ENCODE measurements at places on chromosomes 5 and 9.

DNA sequence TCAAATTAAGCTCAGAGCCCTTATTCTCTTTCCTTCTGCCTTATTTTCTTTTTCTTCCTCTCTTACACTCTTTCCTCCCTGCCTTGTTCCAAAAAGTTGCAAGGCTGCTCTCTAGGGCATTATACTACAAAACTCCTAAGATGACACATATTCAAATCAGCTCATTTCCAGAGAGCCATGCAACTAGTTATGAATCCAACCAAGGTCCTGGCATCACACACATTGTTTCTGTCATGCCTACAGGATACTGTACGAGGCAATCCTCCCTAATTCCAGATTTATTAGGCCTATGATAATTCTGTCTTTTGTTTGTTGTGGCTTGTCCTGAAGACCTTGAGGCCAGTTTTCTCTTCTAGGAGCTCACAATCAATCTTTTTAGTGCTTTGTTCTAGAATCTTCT, 87.0 kb upstream of the TBCA start:
- no peak for DNase-seq

DNA sequence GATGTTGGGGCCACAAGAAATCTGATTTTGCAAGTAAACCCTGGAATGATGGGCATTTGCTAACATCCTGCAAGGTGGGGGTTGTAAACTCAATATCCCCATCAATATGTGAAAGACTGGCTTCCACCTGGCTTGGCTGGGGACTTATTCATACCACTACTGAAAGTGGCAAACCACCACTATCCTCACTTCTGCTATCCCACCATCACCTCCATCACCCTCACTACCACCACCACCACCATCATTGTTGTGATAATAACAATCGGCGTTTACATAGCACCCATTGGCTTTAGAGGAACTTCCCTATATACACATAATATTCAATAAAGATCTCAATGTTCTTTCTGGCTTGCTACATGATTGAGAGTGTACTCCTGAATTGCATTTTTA, 224.7 kb upstream of the DAP start:
- no peak for DNase-seq

DNA sequence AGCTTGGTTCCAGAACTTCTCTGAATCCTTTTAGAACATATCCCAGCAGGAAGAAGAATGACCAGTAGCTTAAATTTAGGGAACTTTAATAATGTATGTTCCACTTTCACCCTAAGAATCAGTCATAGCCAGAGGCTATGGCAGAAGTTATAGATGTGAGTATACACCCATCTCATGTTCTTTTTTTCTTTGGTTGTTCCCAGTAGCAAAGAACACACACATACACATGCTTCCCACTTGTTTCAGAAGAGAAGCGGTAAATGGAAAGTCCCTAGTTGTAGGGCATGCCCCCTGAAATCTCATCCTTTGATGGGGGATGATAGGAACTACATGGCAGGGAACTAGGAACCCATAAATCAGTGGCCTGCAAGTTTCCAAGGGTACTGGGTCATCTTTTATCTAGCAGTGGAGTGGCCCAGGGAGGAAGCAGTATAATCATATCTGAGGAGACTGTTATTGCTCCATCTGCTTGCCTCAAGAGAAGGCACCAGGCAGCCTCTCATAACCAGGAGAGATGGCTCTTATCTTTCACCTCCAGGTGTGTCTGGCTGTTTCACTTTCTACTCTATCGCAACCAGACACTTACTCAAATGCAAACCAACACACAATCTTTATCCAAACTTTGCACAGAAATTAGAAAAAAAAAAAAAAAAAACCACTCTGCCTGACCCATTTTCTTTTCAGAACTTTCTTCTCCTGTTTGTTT, 109.5 kb downstream of the SNCAIP start:
- no peak for DNase-seq

GRCh38 chr5:154753792-154754191, 1.4 kb upstream of the LARP1 start:
- no peak for DNase-seq

GRCh38 chr5:169183576-169183975, 117.4 kb downstream of the SLIT3 start:
- no peak for DNase-seq

GRCh38 chr9:14393418-14393817, 79.5 kb upstream of the NFIB start:
- no peak for DNase-seq

DNA sequence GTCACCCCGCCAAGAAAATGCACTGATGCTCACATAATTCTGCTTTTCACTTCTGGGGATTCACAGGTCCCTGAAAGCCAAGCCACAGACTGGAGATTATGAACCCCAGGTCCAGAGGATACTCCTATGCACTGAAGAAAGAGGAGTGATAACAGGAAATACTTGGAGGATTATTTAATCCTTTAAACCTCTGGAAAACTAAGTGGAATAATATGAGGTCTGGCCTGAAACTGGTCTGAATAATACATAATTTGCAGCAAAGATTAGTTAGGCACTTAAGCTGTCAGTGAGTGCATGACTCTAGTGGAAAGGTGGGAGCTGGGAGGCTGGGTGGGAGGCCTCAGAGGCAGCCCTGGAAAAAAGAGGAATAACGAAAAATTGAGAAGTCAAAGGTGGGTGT, 45.7 kb downstream of the MARCHF3 start:
- no peak for DNase-seq
